ENCODE measurements at places on chromosomes 11 and 22.

DNA sequence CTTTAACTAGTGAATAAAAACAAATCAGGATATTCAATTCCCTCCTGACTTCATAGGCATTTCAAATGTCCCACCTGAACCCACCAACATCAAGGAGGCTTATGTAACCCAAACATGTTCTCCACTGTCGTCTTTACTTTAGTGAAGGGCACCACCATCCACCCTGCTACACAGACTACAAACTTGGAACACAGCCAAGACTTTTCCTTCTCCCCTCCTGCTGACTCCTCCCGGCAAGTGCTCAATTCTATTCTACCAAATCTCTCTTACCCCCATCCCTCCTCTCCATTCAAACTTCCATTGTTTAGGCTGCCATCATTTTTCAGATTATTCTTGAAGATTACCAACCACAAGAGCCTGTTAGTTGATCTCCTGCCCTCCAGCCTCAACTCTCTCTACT is 24.3 kb downstream of the SAAL1 start:
- no peak for DNase-seq

DNA sequence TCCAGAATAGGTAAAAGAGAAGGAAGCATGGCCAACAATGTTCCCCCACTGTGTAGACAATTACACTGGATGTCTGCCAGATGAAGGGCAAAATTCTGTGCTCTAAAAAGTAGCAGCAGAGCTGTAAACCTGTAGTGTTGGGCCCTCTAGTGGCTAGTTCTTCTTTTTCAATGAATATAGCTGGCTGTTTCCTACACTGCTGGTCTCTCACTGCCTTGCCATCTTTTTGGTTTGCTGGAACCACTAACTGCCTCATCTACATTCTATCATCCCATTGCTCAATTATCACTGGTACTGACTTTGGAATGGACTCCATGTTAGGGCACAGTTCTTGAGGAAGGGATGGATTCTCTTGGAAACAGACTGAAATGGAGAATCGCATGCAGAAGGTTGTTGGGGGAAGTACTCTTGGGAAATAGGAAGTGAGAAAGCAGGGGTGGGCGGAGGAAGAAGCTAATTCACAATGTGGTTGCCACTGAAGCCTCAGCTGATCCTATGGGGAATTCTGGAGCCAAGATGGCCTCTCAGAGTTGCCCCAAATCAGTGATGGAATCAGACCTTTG is 17.9 kb downstream of the KCNE3 start:
- DNase-seq: peak; percentile 5

GRCh38 chr11:72239849-72240460 is 4.0 kb downstream of the PHOX2A start:
- no peak for DNase-seq

DNA sequence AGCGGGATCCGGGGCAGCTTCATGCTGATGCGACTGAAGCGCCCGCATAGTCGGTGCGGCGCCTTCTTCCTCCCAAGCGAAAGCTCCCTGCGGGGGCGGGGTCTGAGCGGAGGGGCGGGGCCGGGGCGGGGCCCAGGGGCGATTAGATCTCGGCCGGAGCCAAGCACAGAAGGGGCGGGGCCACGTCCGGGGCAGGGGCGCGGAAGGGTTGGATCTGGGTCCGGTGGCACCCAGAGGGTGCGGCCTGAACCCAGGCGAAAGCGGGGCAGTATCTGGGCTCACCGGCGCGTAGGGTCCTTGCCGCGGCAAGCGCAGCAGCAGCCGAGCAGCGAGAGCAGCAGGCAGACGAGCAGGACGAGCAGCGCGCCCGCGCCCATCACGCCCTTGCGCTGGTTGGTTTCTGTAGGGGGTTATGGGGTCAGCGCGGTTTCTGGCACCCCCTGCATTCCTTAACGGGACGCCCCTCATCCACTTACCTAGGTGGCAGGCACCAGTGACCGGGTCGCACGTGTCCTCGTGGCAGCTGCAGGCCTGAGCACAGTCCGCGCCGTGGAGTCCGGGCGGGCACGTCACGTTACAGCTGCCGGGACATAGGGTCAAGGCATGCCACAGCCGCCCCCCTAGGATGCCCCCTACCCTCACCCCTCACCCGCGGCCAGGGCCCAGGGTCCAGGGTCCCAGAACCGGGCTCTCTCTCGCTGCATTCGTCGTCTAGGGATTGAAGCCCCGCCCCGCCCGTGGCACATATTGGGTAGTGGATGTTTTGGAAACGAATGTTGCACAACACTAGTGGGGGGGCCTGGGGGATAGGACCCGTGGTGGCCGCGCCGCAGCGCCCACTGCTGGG is 8.1 kb downstream of the SCARF2 start:
- DNase-seq: peak; percentile 64

GRCh38 chr11:37323843-37324242 is 725.8 kb upstream of the RAG2 start:
- DNase-seq: no peak

DNA sequence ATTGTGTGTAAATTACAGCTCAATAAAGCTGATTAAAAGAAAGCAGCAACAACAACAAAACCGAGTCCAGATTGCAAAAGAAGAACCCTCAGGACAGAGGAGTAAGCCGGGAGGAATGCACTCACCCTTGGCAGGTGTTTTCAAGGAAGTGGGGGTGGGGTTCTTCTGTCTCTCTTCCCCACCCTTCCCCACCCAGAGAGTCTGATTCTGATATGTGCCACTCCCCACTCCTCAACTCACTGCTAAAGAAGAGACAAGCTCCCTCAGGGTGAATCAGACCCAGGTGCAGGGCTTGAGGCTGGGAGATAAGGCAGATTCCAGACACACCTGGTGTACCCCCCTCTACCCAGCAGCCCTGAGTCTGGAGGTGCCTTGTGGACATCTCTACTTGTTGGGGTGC is 38.4 kb upstream of the PHF21A start:
- DNase-seq: no peak

DNA sequence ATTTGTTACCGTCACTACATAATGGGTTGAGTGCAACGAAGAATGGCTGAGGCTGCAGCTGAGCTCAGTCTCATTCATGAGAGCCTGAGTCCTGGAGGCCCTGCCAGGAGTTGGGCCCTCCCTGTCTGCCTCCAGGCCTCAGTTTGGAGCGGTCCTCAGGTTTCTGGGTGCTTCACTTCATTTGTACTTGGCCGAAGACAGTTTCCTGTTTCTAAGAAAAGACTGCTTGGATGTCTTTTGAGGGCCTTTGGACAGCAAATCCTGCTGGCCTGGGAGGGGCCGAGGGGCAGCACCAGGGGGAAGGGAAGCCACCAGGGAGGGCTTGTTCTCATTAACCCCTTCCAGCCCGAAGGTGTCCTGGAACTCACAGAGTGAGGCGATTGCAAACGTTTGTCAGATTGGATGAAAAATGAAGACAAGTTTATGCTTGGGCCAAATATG is 163.1 kb downstream of the ETS1 start:
- no peak for DNase-seq

GRCh38 chr11:119144825-119145486 is 3.9 kb upstream of the ABCG4 start:
- no peak for DNase-seq

DNA sequence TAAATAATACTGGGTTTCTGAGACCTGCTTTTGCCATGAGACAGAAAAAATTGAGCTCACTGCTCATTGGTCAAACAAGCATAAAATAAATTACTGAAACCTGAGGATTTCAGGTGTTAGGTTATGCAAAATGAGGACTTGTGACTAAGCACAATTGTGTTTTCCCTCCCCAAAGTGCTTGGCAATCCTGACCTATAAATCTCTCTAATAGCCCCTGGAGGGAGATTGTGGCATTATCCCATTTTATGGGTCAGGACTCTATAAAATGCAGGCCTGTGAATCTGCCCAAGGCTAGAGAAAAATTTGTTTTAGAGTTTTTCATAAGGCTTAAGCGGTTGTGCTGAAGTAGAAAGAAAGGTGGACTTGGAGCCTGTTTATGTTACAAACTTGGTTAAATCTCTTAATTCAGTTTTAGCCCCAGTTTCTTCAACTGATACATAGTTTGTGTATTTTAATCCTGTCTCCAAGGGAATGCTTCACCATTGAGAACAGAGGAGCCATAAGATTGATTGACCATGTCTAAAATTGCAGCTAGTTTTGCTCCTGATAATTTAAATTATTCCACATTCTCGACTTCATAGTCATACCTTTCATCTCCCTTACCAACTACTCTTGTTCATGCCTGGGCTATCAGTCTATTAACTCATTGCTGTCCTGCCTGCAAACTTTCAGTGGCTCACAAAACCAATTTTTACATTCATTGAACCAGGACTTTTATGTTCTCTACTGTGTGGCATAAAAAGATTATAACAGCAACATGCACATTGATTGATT is 63.6 kb upstream of the LRRC4C start:
- DNase-seq: no peak

DNA sequence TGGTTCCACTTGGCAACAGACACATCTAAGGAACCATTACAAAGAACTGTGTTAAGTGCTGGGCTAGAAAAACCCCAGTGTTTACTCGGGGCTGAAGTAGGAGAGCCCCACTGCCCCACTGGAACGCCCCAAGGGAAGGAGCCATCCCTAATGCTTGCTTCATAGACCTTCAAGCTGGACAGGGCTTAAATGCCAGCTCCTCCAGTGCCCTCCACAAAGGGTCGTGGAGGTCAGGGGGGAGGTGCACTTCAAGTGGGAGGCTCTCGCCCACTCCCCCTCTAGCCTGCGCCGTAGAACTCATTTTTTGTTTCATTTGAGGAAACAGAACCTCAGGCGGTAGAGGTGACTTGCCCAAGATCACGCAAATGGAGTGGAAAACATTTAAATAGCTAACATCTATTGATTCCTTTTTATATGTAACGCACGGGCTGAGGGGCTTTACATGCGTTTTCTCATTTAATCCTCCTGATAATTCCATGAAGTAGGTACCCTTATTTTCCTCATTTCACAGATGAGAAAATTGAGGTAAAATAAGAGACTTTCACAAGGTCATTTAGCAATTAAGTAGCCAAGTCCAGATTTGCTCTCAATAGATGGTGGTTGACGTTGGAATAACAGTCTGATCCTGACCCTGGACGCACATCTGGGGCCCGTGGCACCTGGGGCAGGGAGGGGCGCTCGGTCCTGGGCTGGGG is 545 bp upstream of the ZDHHC13 start:
- no peak for DNase-seq

- no peak for DNase-seq
Observed at GRCh38 chr11:122146475-122146874, 30.5 kb upstream of the BLID start.

GRCh38 chr22:46047841-46048595 is 71.1 kb upstream of the WNT7B start:
- DNase-seq: no peak

- DNase-seq: no peak
Observed at GRCh38 chr22:28911304-28911690, 27.9 kb downstream of the ZNRF3 start.

- no peak for DNase-seq
Observed at GRCh38 chr22:49303781-49304461, 523.8 kb downstream of the BRD1 start.

DNA sequence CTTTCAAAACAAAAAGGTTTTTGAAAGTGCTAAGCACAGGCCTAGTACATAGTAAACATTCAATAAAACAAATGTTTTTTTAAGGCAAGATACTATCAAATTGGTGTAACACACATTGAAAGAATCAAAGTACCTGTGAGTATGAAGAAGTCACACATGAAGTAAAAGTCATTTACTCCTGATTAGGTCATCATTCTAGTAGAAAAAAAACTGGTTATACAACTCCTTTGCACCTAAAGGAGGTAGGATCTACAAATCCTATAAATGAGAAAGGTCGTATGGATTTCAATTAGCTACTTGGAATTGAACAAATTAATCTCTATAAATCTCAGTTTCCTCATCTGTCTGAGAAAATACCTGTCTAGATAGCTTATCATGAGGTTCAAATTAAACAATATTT is 80.8 kb downstream of the SIK3 start:
- DNase-seq: no peak

DNA sequence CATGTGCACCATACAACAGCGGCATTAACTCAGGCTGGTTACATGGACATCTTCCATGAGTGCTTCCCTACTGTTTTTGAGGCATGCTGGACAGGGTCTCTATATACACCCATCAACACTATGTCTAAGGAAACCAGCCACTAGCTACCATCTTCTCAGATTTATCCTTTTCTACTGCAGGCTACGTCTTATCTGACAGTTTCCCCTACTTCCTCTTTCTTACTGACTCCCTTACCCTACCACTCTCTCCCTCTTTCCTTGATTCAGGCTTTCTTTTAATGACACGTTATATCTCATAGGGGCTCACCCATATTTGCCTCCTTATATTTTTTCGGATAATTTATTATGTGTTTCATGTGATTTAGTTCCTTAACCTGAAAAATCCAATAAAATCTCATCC is 41.8 kb downstream of the DDI1 start:
- no peak for DNase-seq

- DNase-seq: no peak
Observed at GRCh38 chr22:47449508-47450270, 687.2 kb downstream of the TBC1D22A start.

GRCh38 chr22:36885474-36885873 is 24.7 kb downstream of the NCF4 start:
- DNase-seq: no peak

DNA sequence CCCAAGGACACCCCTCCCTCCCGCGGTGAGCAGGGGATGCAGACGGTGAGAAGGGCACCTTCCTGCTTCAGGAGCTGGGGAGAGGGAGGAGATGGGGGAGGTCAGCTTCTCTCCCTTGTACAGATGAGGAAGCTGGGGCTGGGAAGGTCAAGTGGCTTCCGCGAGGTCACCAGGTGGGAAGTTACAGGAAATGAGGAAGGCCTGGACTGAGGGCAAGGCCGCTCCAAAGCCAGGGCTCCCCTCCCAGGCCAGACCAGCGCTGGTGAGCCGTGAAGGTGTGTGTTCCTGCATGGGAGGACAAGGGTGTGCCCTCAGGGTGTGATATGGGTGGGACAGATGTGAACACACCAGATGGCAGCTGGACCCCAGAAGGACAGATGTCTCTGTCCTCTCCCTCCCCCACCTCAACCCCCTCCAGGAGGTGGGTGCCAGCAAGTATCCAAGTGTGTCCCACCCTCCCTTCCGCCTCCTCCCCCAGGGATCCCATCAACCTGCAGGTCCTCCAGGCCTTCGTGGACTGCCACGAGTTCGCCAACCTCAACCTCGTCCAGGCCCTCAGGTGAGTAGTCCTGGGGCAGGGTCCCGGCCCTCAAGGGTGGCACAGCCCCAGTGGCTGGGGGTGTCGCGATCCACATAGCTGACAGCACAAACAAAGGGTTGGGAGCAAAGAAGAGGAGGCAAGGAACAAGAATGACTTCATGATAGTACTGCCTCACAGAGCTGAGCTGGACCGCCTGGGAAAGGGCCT is 16.6 kb downstream of the CYTH4 start:
- DNase-seq: no peak

All from stimulated activated CD4-positive, alpha-beta T cell treated with anti-CD3 and anti-CD28 coated beads, Interleukin-15, amount 100 ng/mL, for 1 hour (primary cell).